Renal cortical epithelial cell (primary cell): ENCODE measurements at places on chromosomes 6 and 20.

DNA sequence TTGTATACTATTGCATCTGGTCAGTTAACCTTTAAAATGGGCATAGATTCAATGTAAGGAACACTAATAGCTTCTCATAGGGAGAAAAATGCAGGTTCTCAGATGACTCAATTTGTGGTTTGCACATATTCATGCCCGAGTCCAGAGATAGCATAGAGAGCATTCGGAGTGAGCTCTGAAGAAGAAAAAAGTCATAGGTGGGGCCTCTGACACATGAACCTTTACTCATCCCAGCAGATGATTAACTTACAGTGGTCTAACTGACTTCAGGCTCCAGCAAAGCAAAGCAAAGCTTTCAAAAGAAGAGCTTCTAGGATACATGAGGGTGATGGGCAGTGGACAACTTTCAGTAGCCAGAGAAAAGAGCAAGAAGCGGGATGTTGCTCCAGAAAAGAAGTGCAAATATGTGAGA, 55.3 kb upstream of the BTN3A2 start:
- peak; percentile 97 for DNase-seq

DNA sequence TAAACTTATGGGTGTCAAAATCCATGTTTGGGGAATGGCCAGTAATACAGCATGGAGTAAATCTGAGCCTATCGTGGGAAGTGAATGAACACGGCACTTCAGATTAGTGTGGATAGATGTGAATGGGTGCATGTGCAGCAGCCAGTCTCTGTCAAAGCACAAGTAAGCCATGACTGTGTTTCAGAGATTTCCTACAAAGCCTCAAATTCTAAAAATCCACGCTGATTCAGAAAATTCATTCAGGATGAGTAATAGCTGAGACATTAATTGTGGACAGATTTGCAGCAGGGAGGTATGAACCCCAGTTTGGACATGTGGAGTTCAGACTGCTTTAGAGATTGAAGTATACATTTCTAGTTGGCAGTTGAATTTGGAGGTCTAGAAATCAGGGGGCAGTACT, 115.1 kb downstream of the QKI start:
- DNase-seq: peak; percentile 89

- DNase-seq: peak; percentile 32
Observed at GRCh38 chr6:147716434-147716833, 207.9 kb downstream of the SAMD5 start.

- no peak for DNase-seq
Observed at GRCh38 chr20:5171790-5172164, 45.0 kb downstream of the CDS2 start.

GRCh38 chr6:27020553-27020880, 227.0 kb upstream of the PRSS16 start:
- DNase-seq: no peak

DNA sequence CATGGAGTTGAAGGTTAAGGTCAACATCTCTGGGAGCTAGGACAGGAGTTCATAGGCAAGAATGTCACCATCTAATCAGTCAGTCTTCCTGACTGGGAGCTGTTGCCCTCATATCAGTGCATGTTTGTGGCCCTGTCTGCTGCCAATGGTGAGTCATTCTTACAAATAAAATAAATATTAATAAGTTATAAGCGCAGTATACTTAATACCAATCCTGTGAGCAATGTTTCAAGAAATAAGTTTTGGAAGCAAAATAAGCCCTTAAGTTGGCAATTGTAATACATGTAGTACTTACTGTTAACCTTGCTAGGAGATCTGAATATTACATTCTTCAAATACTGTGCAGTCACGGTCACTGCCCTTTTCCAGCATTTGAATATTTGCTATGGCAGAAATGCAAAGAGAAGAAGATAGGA, 20.2 kb upstream of the MDGA1 start:
- peak; percentile 40 for DNase-seq

DNA sequence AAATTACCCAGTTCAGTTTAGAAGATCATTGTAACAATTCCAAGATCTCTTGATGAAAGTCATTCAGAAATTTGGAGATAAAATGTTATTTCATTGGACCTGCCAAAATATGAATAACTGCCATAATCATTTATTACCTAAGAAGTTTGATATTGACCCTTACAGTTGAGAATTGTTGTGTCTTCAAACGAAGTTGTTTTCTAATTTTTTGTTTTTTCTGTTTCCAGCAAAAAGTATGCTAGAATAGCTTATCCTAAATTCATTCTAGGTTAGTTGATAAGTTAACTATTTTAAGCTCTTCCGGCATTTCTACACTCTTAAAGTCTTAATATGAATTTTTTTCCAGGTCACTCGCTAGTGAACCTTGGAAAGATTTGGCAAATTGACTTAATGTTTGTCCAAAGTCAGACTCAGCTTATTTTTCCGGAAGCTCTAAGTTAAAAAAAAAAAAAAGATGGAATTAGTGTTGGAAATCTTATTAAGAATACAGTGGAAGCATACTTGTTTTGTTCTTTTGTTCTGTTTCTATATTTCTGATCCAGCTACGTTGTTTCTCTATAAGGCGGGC, 28.9 kb downstream of the CYP24A1 start:
- peak; percentile 37 for DNase-seq

DNA sequence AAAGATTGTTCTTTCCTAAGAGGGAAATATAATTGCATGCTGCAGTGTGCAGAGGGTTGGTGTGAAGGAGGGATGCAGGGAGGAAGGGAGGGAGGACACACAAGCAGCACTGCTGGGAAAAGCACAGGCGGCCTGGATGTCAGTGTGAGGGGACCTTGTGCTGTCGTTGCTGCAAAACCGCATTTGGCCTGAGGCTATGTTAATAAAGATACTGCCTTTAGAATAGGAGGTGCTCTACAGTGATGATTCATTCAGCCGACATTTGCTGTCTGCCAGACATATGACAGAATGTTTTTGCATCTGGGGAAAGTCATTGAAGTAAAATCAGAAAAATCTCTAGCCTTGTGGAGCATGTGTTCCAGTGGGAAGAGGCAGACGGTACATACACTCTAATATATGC, 50.5 kb upstream of the TRIM26 start:
- DNase-seq: peak; percentile 21

GRCh38 chr20:47682028-47682783, 103.1 kb downstream of the SULF2 start:
- no peak for DNase-seq

DNA sequence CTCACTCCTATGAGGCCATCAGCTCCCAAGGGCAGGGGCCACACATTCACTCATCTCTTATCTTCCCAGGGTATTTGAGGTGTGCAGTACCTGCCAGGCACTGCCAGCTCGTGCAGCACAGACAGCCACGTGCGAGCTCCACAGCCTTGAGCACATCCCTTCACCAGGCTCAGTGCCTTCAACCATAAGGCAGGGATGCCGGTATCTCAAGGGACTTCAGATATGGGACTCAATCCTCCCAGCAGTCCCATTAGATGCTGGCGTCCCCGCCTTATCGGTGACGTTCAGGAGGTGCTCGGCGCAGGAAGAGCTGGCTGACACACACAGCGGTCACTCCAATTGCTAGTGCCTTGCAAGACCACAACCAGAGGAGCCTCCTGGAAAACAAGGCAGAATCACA, 47.0 kb downstream of the EZR start:
- no peak for DNase-seq

GRCh38 chr6:41626917-41627316, 11.4 kb upstream of the MDFI start:
- DNase-seq: no peak

- no peak for DNase-seq
Observed at GRCh38 chr6:124254941-124255685, 451.4 kb downstream of the NKAIN2 start.

GRCh38 chr6:112085286-112086065, 1.8 kb downstream of the TUBE1 start:
- DNase-seq: no peak
